ENCODE measurements at places on chromosomes 6 and 20.

DNA sequence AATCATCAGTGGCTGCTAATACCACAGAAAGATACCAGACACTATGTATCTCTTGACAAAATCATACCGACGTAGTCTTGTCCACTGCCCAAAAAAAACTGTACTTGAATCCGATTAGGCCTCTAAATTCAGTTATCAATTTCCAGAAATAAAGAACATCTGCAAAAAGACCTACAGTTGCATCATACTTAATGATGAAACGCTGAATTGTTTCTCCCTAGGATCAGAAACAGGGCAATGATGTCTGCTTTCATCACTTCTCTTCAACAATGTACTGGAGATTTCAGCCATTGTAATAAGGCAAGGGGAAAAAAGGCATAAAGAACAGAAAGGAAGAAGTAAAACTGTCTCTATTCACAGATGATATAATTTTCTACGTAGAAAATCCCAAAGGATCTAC is 152.0 kb downstream of the TASP1 start:
- no peak for DNase-seq

GRCh38 chr20:23520185-23520584 is 29.3 kb downstream of the CST8 start:
- DNase-seq = no peak

GRCh38 chr6:143545976-143546547 is 34.5 kb upstream of the FUCA2 start:
- DNase-seq = no peak

GRCh38 chr6:170088582-170088955 is 202.3 kb downstream of the DLL1 start:
- no peak for DNase-seq

GRCh38 chr20:42043921-42044320 is 425.7 kb upstream of the CHD6 start:
- no peak for DNase-seq

GRCh38 chr6:22102671-22103070 is 194.2 kb downstream of the PRL start:
- no peak for DNase-seq

- no peak for DNase-seq
Measured at GRCh38 chr20:59163631-59164530, at the start of gene ZNF831. Gene ZNF831 (plus strand): TSS chr20:59163821. CDS start chr20:59191020, 27,199 bp downstream.

DNA sequence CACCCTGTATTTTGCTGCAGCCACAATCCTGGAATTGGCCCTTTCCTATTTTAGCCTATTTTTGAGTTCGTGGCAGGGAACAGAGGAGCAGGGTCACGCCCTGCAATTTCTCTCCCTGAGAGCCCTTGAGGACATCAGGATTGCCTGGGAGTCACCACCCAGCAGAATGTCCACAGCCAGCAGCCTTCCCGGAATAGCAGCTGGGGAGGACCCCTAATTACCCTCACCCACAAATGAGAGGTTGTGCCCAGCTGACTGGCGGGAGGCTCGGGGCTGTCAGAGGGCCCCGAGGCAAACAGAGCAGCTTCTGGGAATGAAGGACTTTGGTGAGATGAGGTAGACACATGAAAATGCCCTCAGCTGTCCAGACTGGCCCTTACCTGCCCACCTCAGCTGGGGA is 165.1 kb downstream of the PREX1 start:
- no peak for DNase-seq

- DNase-seq = no peak
Measured at GRCh38 chr6:41463062-41463930, 82.9 kb upstream of the FOXP4 start.

- no peak for DNase-seq
Measured at GRCh38 chr6:157668009-157668401, 155.0 kb upstream of the SNX9 start.

DNA sequence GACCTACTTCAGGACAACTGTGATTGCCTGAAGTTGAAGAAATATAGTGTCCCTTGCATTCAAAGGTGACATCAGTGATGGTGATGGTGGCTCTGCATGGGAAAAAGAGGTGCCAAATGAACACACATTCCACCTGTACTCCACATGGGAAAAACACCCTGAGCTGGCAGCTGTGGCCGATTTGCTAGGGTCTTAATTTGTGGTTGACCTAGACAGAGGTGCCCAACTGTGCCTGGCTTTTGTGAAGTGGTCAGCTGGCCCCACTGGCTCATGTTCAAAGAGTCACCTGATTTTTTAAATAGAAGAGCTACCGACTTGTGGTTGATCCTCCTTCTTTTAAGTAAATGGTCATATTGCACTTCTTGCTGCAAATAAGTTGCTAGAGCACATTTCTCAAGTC is 7.6 kb upstream of the GCNT2 start:
- no peak for DNase-seq

DNA sequence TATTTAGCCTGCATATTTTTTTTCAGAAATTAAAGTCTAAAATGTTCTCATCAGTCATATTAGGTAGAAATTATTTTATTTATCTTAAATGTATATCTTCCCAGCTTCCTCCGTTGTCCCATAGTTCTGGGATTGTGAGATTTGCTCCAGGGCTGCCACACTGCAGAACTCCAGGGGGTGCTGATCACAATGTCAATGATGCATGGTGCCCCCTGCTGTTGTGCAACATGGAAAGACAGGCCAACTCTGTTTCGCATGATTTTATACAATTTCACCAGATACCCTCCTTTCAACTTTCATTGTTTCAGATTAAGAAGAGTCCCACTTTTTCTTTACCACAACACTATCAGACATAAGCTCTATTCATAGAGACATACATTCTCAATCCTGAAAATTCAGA is 35.9 kb downstream of the ID4 start:
- DNase-seq = no peak

GRCh38 chr6:128822271-128822670 is 60.7 kb upstream of the LAMA2 start:
- no peak for DNase-seq

GRCh38 chr6:137352859-137353258 is 133.7 kb upstream of the IFNGR1 start:
- no peak for DNase-seq

DNA sequence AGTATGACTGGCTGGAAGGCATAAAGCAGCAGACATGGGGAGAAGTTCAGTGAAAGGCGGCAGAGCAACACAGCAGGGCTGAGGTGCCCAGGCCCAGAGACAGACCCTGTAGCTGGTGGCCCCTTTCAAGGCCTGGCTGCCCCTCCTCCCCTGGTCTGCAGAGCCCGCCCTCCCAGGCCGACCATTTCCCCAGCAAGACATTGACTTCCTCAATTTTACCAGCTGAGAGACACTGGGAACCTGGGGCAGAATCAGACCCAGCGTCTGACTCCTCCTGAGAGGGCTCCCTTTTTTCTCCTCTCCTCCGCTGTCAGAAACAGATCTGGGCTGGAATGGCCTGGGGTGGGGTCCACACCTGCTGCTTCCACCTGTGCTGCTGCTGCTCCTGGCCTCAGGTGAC is at the start of gene TREML4:
TREML4 (plus strand) TSS at position 254 of the 400 bp plus-strand sequence; CDS start at position 333, 79 bp downstream.
- no peak for DNase-seq

DNA sequence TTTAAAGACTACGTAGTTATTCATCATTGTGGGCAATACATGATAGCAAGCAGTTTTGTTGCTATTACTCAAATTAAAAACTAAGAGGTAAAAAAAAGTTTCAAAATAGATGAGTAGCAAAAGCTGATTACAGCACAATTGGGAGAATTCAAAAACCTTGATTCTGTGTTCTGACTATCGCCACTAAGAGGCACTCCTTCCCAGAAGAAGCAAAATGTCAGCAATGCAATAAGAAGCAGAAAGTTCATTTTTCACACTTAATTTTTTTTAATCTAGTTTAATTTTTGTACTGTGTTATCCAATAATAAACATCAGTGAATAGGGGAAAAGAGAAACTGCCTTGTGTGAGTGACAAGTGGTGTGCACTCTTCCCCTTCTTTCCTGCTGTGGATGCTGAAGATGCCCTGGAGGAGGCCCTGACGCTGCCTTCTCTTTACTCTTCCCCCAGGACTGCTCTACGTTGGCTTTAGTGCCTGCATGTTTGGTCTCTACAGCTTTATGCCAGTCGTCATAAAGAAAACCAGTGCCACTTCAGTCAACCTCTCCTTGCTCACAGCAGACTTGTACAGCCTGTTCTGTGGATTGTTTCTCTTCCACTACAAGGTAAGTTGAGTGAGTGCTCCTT is 263.2 kb upstream of the PLN start:
- DNase-seq = no peak

GRCh38 chr6:139919107-139920026 is 544.9 kb upstream of the CITED2 start:
- no peak for DNase-seq

GRCh38 chr6:32187009-32187709 is 2.8 kb downstream of the PBX2 start:
- no peak for DNase-seq

DNA sequence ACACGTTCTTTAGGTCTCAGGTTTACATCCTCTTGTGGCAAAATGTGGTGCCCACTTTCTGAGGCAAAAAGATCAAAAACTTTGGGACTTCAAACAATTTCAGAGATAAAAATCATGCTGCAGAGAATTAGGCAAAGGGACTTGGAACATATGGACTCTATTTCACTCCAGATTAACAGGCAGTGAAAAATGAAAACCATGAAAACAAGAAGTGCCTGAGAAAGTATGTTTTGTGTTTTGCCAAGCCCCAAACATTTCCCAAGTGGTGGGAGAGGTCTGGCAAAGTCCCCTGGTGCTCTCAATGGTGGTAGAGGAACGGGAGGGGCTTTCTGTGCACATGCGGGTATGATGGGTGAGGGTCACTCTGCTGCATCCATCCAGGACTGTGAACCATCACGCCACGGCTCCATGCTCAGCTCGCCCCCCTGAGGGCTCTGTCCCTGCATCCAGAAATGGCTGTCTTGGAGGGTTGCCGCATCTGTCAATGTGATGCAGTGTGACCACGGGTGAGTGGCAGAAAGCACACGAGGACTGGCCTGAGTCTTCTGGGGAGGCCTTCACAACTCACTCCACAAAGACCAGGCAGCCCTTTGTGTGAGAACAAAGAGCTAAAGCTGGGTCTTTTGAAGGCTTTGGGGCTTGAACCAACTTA is 43.2 kb upstream of the TBC1D7 start:
- no peak for DNase-seq

DNA sequence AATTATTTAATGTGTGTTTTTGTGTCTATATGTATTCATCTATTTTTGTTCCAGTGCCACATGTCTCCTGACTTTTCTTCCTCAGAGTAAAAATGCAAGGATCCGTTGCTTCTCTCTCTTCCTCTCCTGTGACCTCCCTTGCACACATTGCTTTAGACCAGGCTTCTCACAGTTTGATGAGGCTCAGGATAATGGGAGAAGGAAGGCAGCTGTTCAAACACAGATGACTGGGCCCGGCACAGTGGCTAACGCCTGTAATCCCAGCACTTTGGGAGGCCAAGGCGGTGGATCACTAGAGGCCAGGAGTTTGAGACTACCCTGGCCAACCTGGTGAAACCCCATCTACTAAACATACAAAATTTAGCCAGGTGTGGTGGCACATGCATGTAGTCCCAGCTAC is 241.9 kb downstream of the SAMD5 start:
- no peak for DNase-seq

- DNase-seq = no peak
Measured at GRCh38 chr6:52972989-52973388, 22.1 kb downstream of the GSTA4 start.

GRCh38 chr20:16576219-16576618 is 3.0 kb upstream of the KIF16B start:
- DNase-seq = no peak
